Stimulated activated CD8-positive, alpha-beta memory T cell treated with anti-CD3 and anti-CD28 coated beads, Interleukin-4, amount 100 ng/mL, for 48 hours (primary cell): ENCODE measurements at places on chromosomes 3 and 15.

- DNase-seq, result no peak
These were observed 86.4 kb downstream of the LRTM1 start for GRCh38 chr3:54841471-54841870.

GRCh38 chr3:129461022-129461421, 21.0 kb downstream of the IFT122 start:
- DNase-seq, result no peak

DNA sequence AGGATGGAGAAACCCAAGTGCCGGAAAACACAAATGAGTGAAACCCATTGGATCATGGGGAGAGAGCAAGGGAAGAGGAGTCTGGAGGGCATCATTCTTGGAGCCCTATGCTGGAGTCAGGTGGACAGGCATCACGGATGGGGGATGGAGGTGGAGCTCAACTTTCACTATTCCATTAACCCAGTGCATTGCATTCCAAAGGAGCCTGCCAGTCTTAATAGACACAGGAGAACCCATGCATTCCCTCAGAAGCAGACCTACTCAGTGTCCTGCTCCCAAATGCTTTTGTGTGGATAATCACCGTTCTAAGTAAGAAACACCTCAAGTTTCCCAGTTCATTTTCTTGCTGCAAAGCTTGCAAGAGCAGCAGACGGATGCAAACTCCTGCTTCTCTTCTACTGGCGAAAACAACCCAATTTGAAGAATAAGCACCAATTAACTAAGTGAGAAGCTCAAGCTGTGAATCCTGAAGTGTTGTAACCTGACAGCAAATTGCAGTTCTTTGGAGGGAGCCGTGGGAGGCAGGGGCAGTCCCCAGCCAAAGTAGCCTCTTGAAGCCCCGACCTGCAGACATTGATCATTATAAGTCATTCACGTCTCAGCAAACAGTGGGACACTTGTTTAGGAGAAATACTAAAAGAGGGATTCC, 25.3 kb downstream of the SEMA5B start:
- no peak for DNase-seq

GRCh38 chr3:24368605-24369004, 126.0 kb downstream of the THRB start:
- DNase-seq, result no peak

DNA sequence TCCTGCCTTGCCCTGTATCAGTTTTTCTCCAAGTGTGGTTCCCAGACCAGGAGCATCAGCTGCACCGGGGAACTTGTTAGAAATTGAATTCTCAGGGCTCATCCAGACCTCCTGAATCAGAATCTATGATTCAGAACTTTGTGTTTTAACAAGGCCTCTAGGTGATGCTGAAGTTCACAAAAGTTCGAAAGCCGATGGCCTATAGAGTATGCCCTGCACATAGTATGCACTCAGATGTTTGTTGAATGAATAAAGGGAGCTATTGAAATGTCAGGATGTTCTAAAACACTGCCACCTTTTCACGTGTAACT, 664 bp upstream of the LARP6 start:
- DNase-seq, result no peak

DNA sequence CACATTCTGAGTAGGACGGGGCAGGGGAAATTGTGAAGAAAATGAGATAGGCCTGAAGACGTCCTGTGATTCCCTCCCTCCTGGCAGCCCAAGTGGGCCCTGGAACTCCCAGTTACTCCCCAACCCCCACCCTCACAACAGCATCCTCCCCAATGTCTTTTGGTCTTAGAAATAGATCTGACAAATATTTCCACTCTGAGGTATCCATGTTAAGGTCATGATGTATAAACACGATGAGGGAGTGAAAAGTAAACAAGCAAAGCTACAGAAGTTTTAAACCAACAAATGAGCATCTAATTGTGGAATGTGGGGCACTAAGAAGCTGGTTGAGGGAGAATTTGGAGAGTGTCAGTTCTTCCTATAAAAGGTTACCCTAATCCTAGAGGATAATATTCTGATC, 103.7 kb upstream of the AADACL2 start:
- DNase-seq, result no peak

DNA sequence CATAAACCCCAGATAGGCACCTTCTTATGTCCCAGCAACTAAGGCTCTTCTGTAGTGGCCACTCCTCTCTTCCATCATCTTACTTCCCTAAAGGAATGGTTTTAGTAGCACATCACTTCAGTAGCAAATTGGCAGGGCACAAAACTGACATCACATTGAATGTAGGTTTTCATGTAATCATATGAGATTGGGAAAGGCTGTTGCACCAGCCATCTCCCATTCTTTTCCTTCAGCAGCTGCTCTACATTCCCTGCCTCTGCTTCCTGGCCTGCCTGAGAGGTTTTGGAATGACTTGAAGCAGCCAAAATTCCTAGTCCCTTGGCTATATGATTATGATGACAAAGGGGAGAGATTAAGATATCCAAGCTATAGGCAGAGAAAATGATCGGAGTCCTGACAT, 36.5 kb downstream of the NSUN3 start:
- DNase-seq, result no peak

- DNase-seq, result no peak
These were observed 34.5 kb upstream of the INSYN1 start for GRCh38 chr15:73787621-73788020.

GRCh38 chr3:100517276-100517675, 24.9 kb downstream of the TMEM45A start:
- no peak for DNase-seq

GRCh38 chr3:139758654-139759291, 81.0 kb upstream of the NMNAT3 start:
- DNase-seq, result no peak

- DNase-seq, result peak; percentile 26
These were observed 9.7 kb upstream of the SLC28A2 start for GRCh38 chr15:45242289-45242688.

DNA sequence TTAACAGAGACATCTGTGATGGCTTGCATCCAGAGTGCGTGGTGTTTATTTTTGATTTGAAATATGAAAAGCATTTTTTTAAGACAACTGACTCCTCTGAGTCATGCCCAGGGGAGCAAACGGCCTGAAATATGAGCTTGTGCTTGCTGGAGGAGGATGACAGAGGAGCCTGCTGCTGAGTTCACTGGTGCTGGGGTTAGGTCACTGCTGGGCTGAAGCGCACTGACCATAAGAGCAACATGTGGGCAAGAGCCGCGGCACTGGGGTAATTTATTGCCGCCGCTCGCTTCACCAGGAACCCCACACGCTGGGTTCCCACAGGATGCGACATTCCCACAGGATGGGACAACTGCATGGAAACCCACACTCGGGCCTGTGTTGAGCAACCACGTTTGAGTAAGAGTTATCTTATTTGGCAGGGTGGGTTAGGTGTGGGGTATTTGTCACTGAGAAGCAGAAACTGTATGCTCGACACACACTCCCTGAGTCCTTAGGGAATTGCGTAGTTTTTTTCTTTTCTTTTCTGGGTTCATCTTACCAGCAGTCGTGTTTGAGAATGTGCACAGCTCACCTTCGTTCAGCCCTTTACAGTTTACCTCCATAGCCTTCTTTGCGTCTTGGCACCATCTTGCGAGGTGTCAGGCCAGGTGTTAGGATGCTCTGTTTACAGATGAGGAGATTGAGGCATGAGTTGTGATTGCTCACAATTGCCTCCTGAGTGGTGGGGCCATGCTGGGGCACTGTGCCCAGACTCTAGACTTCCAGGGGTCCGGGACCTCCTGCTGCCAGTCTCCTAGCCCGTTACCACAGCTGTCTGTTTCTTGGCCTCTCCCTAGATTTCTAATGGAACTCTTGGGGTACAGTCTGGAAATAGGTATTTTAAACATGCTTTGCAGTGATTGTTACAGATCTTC, 60.4 kb downstream of the SMAD3 start:
- no peak for DNase-seq

GRCh38 chr15:33742800-33743199, 225.5 kb upstream of the CHRM5 start:
- no peak for DNase-seq

- no peak for DNase-seq
These were observed 34.6 kb downstream of the THSD4 start for GRCh38 chr15:71149646-71150557.

DNA sequence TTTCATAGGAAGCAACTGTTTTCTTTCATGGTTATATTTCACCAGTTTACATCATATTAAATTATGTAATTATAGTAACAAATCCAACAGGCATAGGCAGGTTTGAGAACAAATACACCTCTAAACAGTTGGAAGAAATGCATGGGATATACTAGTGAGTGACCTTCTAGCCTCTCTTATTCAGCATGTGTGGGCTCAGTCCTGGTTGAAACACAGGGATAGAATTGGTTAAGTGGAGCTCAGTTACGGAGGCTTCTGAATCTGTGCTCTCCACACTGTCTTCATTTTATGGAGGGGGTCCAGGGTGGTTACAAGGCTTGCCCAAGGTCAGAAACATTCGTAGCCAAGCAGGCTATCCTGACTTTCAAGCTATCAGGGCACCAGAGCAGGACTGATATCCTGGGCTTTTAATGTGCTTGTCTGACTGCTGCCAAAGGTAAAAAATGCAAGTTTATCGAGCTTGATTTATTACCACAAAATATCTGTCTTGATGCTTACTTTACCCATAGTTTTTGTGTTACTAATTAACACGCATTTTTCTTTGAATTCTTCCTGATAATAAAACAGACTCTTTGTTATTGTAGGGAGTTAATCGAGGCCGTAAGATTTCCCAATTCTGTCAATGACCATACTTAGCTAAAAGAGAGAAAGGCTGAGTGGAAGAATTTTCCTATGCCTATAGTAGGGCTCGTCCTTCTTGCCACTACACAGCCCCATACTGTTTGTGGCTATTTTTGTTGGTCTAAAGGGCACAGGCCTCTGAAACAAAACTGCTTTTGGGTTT, 89.6 kb downstream of the FILIP1L start:
- DNase-seq, result no peak

- DNase-seq, result no peak
These were observed 7.0 kb upstream of the NR2F2 start for GRCh38 chr15:96323319-96324145.

DNA sequence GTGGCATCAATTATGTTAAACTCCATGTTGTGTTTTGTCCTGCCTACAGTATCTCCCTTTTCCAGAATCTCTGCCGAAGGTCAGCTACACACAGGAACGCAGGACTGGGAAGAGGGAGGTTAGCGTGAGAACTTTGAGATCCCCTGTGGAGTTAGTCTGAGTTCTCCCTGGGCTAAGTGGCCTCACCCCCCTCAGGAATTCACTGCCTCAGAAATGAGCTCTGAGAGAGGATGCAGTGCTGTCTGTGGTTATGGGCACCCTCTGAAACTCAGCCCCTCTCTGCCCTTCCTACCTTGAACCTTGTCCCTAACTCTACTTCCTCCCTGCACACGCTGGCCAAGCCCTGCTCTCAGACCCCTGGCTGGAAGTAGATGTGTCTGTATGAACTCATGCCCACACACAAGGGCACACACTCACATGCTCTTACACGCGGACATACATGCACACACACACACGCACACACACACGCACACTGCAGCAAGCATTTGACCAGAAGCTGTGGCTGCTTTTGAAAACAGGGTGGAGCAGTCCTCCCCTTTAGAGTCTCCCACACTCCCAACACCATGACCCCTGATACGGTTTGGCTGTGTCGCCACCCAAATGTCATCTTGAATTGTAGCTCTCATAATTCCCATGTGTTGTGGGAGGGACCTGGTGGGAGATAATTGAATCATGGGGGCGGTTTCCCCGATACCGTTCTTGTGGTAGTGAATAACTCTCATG, 5.3 kb upstream of the VIPR1 start:
- peak; percentile 17 for DNase-seq

GRCh38 chr3:4753073-4753691, 226.1 kb upstream of the BHLHE40 start:
- no peak for DNase-seq

- no peak for DNase-seq
These were observed 17.7 kb downstream of the CTNNB1 start for GRCh38 chr3:41216993-41217392.

DNA sequence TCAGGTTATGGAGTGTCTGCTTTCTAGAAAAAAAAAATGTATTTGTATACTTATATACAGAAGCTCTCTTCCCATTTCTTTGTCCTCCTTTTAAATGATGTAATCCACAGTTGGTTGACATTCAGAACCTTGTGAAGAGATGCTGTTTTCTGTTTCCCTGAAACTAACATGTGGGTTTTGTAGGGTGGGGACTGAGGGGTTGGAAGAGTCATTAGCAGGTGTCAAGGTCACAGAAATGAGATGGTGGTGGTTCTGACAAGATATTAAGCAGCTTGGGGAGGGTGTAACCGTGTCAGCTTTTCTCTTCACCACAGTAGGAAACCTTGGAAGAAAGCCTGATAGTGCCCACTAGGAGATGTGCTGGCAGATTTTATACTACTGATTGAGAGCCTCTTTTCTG, 2.4 kb downstream of the RASA2 start:
- no peak for DNase-seq

DNA sequence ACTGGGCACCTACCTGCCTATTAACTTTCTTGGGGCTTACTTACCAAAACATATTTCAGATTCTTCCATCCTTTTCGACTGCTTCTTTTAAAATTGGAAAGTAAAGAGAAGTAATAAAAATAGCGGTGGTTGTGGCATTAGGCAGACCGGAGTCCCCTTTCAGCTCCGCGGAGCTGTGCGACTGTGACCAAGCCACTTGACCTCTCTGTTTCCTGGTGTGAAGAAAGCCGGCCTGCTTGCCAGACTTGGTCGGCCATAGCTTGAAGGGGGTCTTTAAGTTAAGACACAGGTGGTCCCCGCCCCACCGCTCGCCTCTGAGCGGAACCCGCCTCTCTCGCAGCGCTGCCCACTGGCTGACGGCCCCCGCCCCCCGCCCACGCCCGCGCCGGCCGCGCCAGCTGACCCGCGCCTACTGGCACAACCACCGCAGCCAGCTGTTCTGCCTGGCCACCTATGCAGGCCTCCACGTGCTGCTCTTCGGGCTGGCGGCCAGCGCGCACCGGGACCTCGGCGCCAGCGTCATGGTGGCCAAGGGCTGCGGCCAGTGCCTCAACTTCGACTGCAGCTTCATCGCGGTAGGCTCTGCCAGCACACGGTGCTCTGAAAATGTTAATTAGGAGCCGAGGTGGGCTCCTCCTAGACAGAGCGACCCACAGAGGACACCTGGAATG, 18.3 kb downstream of the NOX5 start:
- no peak for DNase-seq

DNA sequence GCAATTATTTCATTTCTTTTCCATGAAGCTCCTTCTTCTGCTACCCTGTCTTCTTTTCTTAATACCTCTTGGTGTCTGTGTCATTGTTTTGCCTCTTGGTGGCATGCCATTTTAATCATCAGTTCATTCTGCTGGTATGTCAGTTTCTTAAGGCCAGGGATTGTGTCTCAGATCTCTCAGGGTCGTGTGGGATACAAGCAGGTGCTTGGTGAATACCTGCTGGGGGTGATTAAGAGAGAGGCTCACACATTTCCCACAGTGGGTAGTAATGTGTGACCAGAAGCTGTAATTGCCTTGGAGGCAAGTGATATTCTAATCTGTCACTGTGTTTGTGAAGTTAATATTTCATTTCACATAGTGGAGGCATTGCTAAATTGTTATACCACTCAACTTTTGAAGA, 361.4 kb upstream of the TRIM42 start:
- DNase-seq, result no peak

- DNase-seq, result no peak
These were observed 468.7 kb downstream of the PDCD6IP start for GRCh38 chr3:34267088-34267487.
